ENCODE measurements at places on chromosomes 16 and 17.

- no peak for DNase-seq
Observed at GRCh38 chr16:15958703-15959348, 9.4 kb downstream of the ABCC1 start.

GRCh38 chr16:79394206-79394605 is 206.3 kb downstream of the MAF start:
- DNase-seq, result no peak

DNA sequence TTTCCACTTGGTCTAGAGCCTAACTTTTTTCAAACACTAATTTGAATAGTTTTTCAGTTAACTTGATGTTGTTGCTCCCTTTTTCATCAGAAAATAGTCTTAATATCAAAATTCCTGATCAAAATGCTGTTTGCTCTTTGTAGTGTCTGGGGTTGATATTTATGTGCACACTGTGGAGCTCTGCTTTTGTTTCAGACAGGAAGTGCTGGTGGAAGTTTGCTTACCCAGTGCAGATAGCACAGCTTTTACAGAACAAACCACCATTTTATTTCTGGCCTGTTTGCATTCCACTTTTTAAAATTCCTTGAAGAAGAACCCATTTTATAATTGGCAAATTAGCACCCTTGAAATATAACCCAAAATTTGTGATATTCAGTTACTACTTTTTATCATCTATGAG is 125.4 kb downstream of the MRTFB start:
- DNase-seq, result no peak

- no peak for DNase-seq
Observed at GRCh38 chr16:2092256-2092620, 43.5 kb downstream of the PKD1 start.

DNA sequence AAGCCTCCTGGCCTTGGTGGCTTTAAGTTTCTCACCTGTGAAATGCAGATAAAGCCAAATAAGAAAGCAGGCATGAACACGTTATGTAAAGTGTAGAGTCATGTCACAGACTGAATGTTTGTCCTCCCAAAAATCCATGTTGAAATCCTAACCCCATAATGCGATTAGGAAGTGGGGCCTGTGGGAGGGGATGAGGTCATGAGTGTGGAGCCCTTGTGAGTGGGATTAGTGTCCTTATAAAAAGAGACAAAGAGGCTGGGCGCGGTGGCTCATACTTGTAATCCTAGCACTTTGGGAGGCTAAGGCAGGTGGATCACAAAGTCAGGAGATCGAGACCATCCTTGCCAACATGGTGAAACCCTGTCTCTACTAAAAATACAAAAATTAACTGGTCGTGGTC is 19.5 kb upstream of the C16orf78 start:
- no peak for DNase-seq

DNA sequence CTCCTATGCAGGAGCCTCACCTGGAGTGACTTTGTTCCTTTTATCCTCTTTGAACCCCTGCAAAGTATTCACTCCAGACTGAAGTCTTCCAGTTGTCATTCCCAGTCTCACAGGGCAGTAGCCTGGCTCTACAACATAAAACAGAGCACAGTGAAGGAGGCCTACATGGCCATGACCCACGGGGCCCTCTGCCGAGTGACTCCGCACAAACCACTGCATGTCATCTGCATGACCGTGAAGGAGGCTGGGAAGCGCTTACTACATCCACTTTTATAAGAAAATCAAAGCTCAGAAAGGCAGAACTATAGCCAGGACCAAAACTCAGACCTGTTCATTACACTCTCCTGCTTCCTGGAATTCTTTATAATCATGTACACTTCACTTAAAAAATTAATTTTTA is 42.5 kb downstream of the BRD7 start:
- DNase-seq, result no peak

DNA sequence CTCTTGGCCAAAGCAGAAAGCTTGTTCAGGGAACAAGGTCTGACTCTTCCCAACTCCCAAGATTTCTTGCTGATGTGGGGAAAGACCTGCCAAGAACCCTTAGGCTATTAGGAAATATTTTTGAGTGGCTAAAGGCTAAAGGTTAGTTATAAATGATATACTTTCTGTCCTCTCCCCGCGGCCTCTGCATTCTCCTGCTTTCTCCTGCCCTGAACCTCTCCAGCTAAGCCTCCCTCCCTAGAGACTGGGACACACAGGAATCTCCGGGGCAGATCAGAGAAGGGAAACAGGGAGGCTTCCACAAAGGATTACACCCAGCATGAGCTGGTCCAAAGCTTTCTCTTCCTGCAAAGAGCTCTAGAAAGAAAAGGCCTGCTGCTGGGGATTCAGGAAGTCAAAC is 2.3 kb downstream of the SLC43A2 start:
- no peak for DNase-seq

- DNase-seq, result peak; percentile 21
Observed at GRCh38 chr17:7479213-7480088, at the start of gene ZBTB4. ZBTB4 (minus strand) TSS chr17:7479631; CDS start chr17:7466801, 12,830 bp downstream.

- no peak for DNase-seq
Observed at GRCh38 chr16:3857189-3858043, 23.1 kb downstream of the CREBBP start.

DNA sequence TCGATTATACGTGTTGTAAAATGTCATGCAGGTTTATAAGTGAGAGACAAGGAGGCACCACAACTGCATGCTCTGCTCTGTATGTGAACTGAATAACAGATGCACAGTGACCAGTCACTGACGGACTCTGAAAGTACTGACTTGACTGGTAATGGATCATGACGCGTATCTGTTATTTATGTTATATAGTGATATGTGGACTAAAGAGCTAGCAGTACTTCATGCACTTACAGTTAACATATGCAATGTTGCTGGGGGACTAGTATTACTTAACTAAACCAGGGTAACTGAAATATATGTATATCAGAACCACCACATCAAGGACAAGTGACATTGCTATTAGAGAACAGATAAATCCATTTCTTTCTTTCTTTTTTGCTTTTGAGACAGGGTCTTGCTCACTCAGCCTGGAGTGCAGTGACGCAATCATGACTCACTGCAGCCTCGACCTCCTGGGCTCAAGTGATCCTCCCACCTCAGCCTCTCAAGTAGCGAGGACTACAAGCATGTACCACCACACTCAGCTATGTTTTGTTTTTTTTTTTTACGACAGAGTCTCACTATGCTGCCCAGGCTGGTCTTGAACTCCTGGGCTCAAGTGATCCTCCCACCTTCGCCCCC is 17.2 kb downstream of the COIL start:
- DNase-seq, result no peak

- no peak for DNase-seq
Observed at GRCh38 chr16:46775214-46775613, 27.1 kb upstream of the MYLK3 start.

DNA sequence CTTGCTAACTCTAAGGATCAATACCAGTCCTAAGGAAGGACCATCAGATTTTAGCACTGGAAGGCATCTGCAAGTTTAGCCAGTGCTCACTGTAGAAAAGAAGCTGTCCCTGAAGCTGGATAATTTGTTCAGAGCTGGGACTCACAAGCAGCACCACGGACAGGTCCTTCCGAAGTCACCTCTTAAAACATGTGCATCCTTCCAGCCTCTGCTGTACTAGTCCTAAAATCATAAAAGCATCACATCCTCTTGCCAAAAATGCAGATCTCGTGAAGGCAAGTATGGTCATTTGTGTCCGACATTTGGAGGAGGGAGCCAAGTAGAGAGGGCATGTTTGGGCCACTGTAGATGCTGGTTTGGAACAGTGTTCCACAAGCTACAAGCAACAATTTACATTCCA is 506.9 kb downstream of the RBFOX1 start:
- DNase-seq, result no peak

- no peak for DNase-seq
Observed at GRCh38 chr16:71965223-71965622, 35.0 kb downstream of the PKD1L3 start.

DNA sequence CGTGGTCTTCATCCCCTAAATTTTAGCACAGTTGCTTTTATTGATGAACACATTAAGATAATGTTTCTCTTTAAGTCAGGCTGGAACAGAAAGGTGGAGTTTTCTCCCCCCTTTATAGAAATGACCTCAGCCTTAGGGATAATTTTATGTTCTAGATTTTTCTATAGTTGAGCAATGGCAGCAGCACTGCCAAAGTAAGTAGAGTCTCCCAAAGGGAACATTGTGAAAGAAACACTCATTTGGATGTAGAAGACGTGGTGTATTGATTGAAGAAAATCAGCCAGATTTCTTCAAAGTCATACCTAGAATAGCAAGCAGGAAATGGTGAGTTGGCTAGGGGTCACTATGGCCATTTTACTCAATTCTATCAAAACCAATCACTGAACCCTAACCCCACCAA is 122.5 kb downstream of the DNAH9 start:
- DNase-seq, result no peak

- DNase-seq, result no peak
Observed at GRCh38 chr17:58096892-58097291, 13.7 kb downstream of the DYNLL2 start.

DNA sequence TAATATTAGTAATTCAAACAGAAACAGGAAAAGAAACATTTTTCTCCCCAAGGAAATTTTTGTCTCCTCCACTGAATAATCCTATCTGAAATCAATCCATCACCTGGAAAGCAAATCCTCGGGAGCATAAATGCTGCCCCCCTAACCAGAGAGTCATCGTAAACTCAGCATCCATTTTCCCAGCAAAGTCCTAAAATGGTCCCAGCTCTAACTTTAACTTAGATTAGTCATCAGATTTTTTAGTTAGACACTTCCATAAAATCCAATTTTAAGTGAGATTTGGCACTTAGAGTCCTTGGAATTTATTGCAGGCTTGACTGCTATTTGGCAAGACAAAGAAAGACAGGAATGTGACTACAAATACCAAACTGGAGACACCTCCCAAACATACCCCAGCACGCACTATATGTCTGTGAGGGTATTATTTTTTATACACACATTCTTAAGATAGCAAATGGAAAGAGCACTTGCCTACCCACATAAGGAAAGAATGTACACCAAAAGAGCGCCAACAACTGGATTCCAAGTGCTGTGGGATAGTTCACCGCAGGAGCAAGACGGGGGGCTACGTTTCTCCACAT is 15.4 kb downstream of the SCO1 start:
- DNase-seq, result no peak

- no peak for DNase-seq
Observed at GRCh38 chr17:17866425-17866824, 29.6 kb upstream of the SREBF1 start.

DNA sequence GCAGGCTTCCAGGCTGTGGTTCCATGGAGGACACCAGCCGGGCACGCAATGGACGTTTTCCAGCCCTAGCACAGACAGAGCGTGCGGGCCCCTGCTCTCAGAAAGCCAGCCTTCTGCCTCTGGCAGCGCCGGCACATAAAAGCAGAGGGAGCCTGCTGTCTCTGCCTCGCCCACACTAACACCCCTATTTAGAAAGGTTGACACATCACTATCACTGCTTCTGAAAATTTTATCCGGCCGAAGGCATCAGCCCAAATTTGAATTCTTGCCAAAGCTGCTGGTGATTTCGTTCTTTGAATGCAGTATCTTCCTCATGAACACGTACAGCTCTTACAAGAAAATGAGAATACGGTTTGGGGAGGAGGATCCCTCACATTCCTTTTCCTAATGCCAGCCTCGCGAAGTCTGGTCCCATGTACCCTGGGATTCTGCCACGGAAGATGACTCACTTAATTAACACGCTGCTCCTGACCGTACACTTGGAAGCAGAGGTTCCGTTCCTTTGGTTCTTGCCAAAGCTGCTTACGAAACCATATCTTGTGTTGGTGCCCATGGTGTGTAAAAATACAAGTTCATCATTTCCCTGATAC is 1.3 kb upstream of the RAB11FIP3 start:
- DNase-seq, result no peak

DNA sequence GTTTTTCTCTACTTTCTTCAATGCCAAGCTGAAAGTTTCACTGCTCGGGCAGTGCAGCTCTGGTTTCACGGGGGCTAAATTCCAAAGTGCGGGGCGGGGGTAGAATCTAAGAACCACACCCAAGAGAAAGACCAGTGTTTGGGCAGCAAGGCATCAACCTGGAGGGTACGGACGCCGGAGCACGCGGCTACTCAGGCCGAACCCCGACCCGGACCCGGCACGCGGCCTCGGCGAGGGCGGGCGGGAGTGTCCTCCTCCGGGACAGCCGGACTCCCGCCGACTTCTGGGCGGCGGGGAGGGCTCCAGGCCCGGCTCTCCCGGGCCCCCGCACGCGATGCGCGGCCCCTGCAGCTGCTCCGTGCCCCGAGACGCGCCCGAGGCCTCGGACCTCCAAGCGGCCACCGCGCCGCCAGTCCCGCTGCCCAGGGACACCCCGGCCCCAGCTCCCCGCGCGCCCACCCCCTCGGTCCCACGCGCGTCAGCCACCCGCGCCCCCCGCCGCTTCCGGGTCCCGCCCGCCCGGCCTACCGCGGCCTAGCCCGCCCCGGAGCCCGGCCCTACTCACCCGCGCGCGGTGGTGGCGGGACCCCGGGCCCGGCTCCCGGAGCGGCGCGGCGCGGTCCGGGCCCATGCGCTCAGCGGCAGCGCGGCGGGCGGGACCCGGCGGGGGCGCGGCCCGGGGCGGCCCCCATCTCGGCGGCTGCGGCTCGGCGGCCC is 561 bp downstream of the AXIN1 start:
- DNase-seq, result no peak

GRCh38 chr17:39823407-39824054 is 40.6 kb downstream of the IKZF3 start:
- DNase-seq, result no peak

DNA sequence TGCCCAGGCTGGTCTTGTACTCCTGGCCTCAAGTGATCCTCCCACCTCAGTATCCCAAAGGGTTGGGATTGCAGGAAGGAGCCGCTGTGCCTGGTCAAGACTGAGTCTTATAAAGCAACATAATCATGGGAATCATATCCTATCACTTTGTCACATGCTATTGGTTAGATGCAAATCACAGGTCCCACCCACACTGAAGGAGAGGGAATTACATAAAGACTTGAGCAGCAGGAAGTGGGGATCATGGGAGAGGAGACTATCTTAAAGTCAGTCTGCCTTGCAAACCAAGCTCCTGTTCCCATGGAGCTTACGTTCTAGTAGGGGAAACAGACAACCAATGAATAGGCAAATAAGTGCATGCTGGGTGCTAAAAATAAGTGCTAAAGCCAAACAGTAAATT is 28.3 kb upstream of the TENT4B start:
- no peak for DNase-seq

DNA sequence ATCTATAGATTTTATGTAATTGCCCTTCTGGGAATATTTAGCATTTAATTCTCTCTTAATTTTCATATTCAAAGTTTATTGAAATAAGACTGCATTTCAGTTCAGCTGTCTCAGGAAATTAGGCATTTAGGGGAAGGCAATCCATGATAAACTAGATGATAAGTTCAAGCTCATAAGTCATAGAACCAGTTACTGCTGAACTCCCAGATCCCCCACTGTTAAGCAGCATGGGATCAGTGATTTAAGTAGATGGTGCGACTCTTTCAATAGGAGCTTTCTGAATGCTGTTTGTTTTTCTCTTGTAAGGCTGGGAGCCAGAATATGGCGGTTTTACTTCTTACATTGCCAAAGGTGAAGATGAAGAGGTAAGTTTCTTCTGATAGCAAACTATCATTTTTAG is 23.8 kb downstream of the OGFOD1 start:
- peak; percentile 4 for DNase-seq

GRCh38 chr16:86874141-86874540 is 295.8 kb downstream of the FOXL1 start:
- no peak for DNase-seq
